Naive B cell (primary cell): ENCODE measurements at places on chromosomes 3 and 15. TPM values are rescaled to one million over a fixed set of nuclear protein-coding genes. Genes with fewer than 3 reads are reported as not detected.
A peak's percentile ranks its signal among the peaks of the same experiment; 100 is the strongest.

GRCh38 chr15:92205255-92205739 is 188.4 kb upstream of the ST8SIA2 start:
- DNase-seq, result no peak

Gene OR5K2
- not detected for polyA plus RNA-seq

GRCh38 chr3:132417695-132418411 is 551 bp downstream of the DNAJC13 start:
- DNase-seq, result no peak

- peak; percentile 71 for DNase-seq
These were observed 17.6 kb upstream of the EPHB3 start for GRCh38 chr3:184543843-184544512.

Gene ARNT2
- not detected for polyA plus RNA-seq

- DNase-seq, result no peak
These were observed 79.7 kb upstream of the C2CD4B start for GRCh38 chr15:62244762-62245161.

DNA sequence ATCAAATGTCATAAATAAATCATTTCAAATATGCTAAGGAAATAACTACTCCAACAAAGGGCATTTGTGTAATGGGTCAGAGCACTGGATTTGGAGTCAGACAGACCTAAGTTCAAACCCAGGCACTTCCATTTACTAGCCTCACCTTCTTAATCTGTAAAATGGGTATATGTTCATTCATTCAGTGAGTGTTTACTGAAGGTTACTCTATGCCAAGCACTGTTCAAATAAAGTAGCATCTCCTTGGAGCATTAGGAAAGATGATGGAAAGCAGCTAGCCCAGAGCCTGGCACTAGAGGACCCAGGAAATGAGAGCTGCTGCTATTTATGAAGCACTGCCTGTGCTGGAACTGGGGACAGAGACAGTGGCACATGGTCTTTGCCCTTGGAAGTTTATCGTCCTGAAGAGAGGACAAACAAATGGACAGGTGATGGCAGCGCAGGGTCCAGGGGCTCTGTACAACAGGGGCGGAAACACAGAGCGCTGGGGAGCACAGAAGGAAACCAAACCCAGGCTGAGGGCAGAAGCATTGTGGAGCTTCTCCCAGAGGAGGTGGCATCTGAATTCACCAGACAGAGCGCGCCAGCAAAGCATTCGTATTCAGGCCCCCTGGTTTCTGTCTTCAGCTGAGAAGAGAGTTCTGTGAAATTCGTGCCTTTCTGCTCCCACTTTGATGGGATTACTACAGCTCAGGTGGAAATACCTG is 19.0 kb downstream of the TM4SF4 start:
- no peak for DNase-seq

GRCh38 chr15:85072917-85073316 is 91.3 kb downstream of the PDE8A start:
- no peak for DNase-seq

DNA sequence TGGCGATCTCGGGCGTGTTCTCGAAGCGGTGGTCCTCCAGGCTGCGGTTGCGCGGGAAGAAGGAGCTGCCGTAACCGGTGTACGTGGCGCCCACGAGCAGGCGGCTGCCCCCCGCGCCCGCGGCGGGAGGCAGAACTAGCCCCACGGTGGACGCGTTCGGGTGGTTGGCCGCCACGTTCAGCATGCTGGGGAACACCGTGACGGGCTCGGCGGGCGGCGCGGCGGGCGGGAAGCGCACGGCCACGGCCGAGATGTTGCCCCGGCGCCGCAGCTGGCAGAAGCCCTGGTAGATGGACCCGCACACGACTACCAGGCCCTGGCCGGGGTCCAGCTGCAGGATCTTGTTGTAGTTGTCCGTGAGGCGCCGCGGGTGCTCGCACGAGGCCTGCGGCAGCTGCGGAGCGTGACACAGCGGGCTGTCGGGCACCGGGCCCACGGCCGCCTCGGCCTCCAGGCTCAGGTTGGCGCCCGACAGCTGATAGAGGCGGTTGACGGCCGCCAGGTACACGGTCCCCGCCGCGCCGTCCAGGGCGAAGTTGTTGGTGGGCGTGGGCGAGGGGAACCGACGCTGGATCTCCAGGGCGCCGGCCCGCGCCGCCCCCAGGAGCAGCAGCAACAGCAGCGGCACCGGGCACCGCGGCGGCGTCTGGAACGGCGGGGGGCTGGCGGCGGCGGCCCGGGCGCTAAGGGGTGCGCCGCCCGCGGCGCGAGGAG is 397 bp downstream of the PLXND1 start:
- peak; percentile 14 for DNase-seq

GRCh38 chr3:120451272-120451761 is 525 bp upstream of the FSTL1 start:
- no peak for DNase-seq

GRCh38 chr3:106593381-106593780 is 724.6 kb upstream of the CBLB start:
- no peak for DNase-seq

- no peak for DNase-seq
These were observed 41.2 kb downstream of the RLBP1 start for GRCh38 chr15:89179966-89180875.

DNA sequence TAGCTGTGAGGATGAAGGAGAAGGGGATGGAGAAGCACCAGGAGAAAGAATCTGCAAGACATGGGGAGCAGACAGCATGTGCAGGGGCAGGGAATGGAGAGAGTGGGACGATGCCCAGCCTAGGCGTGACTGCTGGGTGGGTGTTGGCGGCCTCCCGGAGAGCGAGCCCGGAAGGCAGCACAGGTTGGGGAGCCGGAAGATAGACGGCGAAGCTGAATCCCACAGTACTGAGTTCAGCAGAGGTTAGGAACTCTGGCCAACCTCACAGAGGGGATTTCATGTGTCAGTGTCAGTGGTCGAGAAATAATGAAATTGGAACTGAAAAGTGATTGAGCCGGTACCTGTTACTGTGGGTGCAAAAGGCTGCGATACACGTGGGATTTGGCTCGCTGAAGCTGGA is 55.2 kb downstream of the PXYLP1 start:
- no peak for DNase-seq

Gene MYL3
- not detected for polyA plus RNA-seq

GRCh38 chr15:33215941-33216872 is 21.7 kb upstream of the FMN1 start:
- no peak for DNase-seq

- DNase-seq, result no peak
These were observed 699.8 kb upstream of the GBE1 start for GRCh38 chr3:82461049-82461889.

GRCh38 chr3:150248888-150249681 is 159.0 kb upstream of the TSC22D2 start:
- no peak for DNase-seq

Gene GPD1L
- 7.0 TPM for polyA plus RNA-seq

GRCh38 chr15:60616147-60616546 is 137.2 kb upstream of the ICE2 start:
- DNase-seq, result no peak

Gene PLOD2
- polyA plus RNA-seq, result not detected

DNA sequence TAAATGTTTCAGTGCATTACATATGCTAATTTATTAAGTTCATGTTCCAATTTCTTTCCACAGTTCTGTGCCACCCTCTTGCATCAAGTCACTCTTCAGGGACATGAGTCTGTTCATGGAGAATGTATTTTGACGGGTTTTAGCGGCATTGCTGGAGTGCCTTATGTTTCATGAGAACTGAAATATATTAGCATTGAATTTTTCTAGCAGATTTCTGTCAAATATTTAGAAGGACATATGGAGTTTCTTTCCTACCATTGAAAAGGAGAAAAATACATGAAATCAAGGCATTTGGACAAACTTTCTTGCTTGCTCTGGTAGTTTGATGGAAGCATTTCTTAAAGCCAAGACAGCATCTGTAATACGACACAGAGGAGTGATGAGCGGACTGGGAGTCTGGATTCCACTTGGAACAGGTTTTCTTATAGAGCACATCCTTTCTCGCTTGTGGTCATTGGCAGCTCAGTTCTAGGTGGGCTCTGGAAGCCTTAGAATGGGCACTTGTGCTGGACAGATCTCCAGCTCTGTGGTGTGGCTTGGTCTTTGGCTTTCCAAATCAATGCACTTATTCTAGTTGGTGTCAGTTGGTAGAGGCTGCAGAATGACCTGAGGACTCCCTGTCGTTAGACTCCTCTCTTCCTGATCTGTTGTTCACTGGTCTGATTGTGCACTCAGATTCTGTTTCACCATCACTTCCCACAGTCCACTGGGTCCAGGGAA is 84.6 kb upstream of the EIF1B start:
- no peak for DNase-seq

GRCh38 chr3:83738202-83738601 is 1220.6 kb upstream of the CADM2 start:
- DNase-seq, result no peak

DNA sequence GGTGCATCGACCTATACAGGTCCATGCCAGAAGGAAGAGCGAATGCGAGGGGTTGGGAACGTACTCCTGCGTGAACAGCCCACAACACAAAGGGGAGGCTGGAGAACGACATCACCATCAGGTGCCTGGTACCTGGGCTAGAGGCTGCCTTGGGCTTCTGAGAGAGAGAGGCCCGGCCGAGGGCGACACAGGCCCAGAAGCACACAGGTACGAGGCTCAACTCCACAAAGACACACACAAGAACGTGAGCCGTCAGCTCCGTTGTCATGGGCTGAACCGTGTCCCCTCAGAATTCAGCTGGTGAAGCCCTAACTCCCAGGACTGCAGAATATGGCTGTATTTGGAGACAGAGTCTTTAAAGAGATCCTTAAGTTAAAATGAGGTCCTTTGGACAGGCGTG is 134.3 kb downstream of the ATP10A start:
- no peak for DNase-seq

DNA sequence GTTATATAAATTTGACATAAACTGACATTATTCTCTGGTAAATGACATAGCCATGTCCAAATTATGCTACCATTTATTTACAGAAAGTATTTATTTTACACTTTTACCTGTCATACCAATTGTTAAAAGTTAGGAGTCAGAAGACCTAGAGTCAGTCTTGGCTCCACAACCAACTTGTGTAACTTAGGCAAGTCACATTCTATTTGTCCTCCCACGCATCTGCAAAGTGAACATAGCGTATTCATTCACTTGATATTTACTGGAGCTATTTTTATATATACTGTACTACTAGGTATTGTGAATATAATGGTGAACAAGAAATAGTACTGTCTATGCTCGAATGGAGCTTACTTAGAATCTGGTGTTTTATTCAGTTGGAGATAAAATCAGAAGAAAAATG is 78.7 kb downstream of the ZNF280D start:
- DNase-seq, result no peak

Gene ZFYVE19
- polyA plus RNA-seq, result 27.7 TPM

Gene ALPK3
- polyA plus RNA-seq, result not detected

GRCh38 chr15:35206060-35206675 is 121.1 kb upstream of the NANOGP8 start:
- DNase-seq, result no peak

Gene GOLGA6L7
- not detected for polyA plus RNA-seq

GRCh38 chr3:106183762-106184391 is 315.1 kb upstream of the CBLB start:
- no peak for DNase-seq

DNA sequence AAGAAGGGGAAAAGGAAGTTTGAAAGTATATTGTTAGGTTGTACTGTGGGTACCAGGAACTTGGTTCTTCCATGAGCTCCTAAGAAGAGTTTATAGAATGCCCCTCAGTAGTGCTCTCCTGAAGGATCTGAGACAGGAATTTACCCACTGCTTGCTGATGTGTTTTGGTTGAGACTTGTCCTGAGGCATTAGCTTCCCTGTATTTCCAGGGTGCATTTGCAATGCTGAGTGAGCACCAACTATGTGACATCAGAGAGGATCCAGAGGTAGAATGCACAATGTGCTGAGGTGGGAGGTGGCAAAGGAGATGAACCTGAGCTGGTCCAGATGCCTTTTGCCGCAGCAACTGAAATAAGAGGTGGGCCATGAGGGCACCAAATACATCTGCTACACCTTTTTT is 64.3 kb upstream of the LRRC3B start:
- DNase-seq, result no peak

- no peak for DNase-seq
These were observed 795 bp downstream of the MCM2 start for GRCh38 chr3:127598841-127599570.

DNA sequence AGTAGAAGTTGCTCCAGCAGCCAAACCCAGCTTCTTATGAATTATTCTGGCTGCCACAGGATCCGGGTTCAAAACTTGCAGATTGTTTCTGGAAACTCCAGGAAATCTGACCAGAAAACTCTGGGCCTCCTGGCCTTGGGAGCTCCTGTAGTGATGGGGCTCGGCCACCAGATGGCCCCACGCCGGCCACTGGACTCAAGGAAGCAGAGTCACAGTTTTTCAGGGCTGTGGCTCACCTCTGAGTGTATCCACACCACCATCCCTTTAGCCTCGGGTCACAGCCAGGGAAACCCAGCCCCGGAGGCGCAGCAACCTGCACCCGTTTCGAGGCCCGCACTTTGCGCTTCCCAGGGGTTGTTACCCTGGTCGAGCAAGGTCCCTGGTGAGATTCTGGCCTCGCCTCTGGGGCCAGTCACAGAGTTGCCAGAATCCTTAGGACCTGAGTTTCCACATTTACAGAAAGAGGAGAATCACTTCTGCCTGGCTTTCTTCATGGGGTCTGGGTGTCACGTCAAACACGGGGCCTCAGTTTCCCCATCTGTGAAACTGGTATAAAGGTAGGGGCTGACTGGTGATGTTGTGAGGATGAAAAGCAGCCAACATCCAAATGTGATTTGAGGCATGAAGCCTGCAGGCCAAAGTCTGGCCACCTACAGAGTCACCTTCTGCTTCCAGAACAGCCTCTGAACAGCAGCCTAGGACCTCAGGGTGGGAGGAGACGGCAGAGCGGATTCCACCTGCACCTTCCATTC is 53.5 kb upstream of the LCTL start:
- peak; percentile 31 for DNase-seq

DNA sequence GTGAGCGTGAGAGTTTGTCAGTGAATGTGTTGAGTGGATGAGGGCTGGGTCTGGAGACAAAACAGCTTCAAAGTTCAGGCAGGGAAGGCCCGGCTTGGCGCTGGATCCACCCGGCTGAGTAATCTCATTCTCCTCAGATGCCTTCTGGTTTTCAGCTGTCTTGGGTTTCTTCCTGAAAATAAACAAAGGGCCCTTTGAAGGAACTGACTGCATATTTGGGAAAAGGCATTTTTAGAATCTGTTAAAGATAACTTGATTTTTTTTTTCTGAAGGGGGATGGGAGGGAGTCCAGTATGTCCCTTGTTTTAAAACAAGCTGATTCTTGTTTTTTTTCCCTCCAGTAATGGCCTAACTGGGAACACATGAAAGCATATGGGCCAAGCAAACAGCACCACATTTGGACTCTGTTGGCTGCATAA is 86.4 kb downstream of the TIGIT start:
- no peak for DNase-seq
